NCI-H187 (cell line): ENCODE measurements at places on chromosomes 12 and 14.

DNA sequence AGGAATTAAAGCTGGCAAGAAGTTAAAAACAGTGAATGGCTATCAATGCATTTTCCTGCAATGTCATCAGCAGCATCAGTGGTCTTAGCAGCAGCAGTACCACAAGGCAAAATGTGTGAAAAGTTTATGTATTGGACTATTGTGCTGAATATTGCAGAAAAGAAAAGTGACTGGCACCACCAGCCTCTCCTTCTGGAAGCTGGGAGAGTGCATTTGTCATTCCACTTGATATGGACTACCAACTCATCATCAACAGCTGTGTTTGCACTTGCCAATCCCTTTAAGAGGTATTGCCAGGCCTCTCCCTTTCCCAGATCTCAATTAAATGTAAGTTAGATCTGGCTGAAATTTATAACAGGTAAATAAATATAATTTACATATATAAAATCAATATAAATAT lies 151.0 kb upstream of the GZMB start:
- DNase-seq: no peak

DNA sequence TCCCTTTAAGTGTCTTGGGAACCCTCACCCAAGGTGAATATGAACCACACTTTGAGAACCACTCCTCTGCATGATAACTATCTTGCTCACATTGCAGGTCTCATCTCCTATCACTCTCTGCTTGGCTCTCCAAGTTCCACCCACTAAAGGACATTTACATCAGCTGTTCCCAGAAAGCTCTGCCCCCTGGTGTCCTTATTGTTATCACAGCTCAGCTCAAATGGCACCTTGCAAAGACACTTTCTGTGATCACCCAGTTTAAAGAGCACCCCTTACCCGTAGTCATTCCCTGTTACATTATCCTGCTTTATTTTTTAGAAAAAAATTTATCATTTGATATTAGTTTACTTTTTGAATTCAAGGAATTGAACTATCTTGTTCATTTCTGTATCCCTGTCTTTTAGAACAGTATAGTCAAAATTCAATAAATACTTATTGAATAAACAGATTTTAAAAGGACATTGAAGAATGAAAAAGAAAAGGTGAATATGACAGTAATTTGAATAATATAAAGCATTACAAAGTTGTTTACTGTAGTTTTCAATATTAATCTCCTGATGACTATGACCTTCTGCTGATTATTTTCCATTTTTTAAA lies 20.5 kb upstream of the GUCY2C start:
- no peak for DNase-seq

DNA sequence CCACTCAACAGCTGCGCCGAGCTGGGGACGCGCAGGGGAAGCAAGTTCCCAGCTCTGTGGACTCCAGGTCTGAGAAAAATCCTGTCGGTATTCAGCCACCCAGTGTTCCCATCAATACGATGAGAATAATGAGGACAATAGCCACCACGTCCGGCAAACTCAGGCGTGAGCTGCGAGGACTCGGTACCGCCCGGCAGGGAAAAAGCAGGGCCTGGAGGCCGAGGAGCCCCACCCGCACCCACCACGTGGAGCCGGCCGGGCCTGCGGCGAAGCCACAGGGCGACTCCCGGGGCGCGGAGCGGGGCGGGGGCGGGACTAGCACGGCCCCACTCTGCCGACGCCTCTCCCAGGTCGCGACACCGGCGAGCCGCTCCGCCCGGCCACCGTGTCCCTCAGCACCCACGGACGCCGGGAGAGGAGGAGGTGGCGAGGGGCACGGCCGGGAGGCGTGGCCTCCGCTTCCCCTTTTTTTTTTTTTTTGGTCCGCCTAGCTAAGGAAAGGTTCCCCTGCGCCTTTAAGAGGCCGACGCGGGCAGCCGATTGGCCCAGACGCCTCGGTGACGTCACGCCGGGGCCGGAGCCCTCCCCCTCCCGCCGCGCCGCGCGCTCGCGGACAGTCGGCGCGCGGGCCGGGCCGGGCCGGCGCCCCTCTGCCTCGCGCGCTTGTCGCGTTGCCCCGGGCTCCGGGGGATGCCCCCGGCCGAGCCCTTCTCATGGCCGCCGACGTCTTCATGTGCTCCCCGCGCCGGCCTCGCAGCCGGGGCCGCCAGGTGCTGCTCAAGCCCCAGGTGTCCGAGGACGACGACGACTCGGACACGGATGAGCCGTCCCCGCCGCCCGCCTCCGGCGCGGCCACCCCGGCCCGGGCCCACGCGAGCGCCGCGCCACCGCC lies at the start of gene MLXIP:
TSS of gene MLXIP (plus strand) at position 616 of the 892 bp plus-strand sequence. CDS start at position 714, 98 bp downstream.
- peak; percentile 80 for DNase-seq

DNA sequence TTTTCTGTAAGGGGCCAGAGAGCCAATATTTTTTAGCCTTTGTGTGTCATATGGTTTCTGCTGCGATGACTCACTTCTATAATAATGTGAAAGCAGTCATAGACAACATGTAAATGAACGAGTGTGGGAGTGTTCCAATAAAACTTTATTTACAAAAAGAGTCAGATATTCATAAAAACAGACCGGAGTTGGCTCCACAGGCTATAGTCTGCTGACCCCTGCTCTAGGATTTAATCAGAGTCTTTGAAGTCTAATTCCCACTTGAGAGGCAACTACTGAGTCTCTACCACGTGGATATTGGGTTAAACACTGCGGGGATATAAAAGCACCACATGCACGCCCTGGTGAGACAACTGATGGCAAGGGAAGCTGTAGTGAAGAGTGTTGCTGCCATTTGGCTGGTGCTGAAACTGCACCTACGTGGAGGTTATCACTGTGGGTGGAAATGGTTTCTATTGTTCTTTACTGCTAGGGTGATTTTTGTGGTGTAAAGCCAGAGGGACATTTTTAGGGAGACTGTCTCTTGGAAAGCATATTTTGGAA lies 3.6 kb upstream of the NINJ2 start:
- DNase-seq: no peak

GRCh38 chr14:55097881-55098560 lies 31.0 kb upstream of the LGALS3 start:
- no peak for DNase-seq

- no peak for DNase-seq
These were observed 51.1 kb upstream of the KRAS start for GRCh38 chr12:25301798-25302197.

DNA sequence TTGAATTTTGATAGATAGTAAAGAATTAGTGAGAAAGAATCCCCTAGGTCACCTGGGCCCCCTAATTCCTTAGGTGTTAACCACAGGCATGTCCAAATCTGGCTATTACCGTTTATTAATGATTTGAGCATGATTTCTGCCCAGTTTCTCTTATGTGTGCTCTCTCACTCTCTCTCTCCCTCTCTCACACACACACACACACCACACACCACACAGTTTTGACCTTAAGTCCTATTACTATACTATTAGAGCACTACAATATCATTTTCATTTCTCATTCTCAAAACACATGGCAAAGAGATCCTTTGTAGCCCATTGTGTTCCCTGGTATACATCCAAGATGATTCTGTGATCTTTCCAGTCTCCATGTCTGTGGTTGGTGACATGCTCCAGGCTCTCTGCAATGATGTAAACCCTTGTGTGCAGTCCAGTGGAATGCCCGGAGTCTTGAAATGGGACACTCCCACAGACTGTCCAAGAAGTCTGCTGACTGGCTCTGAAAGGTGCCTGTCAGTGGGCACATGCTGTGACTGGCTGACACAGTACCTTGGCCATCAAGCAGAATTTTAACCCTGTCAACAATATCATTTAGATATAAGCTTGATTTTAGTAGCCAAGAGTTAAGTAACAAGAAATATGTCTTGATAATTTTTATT lies 96.2 kb downstream of the FIGNL2 start:
- DNase-seq: no peak

DNA sequence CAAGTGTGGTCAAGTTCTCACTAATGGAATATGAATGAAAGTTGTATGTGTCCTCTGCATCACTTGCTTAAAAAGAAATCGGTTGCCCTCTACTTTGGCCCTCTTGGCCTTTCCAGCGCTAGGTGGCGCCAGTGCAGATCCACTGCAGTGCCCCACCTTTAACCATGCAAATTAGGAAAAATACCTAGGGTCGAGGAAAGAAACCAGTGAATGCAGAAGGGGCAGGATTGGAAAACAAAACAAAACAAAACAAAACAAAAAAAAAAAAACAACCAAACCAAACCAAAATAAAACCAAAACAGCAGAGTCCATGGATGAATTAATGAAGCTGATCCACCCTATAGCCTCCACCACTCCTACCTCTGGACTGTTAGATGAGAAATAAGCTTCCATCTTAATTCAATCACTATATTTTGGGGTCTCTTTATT lies 12.9 kb upstream of the NEMF start:
- DNase-seq: peak; percentile 54

GRCh38 chr14:32934881-32935633 lies 3.6 kb upstream of the NPAS3 start:
- DNase-seq: no peak

- DNase-seq: no peak
These were observed 68.5 kb downstream of the AEBP2 start for GRCh38 chr12:19507823-19508222.

- no peak for DNase-seq
These were observed 63.1 kb downstream of the TNFAIP2 start for GRCh38 chr14:103186241-103186822.

DNA sequence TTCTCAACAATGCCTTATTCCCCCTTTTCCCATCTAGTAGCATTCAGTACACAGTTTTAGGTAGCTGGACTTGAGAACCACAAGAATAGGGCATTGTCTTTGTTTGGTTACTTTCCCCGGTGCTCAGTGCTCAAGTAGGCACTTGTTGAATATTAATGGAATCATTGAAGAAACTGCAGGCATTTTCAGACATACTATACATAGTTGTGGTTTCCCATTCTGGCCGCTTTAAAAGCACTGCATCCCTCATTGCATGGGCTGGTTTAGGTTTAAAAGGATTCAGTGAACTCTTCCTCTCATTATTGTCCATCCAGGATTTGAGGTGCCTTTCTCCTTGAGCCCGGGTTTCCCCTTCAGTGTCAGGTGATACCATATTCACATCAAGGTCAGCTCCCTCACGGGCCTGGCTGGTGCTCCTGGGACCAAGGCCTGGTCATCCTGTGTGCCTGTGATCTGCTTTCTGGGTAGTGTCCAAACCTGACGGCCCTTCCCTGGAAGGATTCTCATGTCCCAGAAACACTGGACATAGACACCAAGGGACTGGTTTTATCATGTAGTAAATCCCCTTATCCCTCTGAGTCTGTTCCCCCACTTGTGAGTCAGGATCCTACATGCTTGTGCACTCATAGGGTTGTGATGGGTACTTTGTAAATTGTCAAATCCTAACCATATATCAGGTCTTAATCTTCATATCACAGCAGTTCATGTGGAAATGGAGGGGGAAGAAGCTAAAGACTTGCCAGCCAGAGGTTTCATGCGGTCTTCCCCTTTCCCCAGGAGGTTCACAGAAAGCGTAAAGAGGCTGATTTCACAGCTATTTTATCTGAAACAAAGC lies 7.4 kb downstream of the TCP11L2 start:
- no peak for DNase-seq

- no peak for DNase-seq
These were observed 106.6 kb upstream of the NCOR2 start for GRCh38 chr12:124673801-124674617.

DNA sequence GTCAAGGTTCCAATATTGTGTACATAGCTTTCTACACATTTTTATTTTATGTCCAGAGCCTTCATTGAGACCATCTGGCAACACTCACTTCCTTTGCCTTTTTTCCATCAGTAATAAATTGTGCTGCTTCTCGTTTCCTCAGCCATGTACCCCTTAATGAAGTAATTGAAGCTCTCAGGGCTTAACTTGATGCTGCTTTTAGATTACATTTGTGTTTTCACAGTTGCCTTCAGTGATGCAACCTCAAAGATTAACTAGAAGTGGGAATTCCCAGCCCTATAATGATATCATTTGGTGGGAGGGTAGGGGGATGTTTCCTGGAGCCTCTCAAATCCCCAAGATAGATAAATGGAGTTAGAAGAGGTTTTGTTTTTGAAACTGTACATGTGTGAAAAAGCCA lies 80.2 kb upstream of the KRR1 start:
- no peak for DNase-seq

DNA sequence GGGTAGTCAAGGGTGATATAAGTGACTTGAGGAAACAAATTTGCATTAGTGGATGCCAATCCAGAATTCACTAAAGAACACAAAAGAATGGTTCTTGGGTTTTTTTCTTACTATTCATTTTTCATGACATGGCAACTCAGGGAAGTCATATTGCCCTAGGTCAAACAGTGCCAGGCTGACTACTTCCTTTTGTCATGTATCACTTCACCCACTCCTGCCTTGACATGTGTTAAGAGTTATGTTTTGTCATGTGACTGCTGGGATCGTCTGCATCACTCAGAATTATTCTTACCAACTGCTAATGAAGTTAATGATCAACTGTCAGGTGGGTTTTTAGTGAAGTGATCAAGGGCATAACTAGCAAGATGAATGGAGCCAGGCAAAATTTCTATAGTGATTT lies 74.2 kb downstream of the PRORP start:
- DNase-seq: no peak

DNA sequence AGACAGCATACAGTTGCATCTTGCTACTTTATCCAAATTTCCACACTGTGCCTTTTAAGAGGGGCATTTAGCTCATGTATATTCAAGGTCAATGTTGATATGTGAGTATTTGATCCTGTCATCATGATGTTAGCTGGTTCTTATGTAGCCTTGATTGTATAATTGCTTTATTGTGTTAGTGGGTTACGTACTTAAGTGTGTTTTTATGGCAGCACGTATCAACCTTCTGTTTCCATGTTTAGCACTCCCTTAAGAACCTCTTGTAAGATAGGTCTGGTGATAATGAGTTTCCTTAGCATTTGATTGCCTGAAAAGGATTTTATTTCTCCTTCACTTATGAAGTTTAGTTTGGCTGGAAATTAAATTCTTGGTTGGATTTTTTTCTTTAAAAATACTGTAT lies 445.2 kb downstream of the NAV3 start:
- no peak for DNase-seq

- DNase-seq: no peak
These were observed 36.5 kb downstream of the WIF1 start for GRCh38 chr12:65084579-65084978.

DNA sequence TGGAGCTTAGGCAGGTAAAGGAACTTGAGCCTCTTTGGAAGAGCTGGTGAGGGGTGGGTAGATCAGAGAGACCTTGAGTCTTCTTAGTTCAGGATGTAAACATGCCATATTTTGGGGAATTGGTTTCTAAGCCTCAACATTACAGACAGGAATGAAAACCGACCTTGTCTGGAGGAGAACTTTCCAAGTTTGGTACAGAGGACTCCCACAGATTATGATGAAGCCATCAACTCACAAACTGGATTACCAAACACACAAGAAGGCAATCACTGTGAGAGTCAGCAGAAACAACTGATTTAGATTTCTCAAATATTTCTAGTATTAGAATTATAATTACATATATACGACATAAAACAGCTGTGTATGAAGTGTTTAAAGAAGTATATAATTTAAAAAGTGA lies 22.3 kb upstream of the AMN1 start:
- no peak for DNase-seq

DNA sequence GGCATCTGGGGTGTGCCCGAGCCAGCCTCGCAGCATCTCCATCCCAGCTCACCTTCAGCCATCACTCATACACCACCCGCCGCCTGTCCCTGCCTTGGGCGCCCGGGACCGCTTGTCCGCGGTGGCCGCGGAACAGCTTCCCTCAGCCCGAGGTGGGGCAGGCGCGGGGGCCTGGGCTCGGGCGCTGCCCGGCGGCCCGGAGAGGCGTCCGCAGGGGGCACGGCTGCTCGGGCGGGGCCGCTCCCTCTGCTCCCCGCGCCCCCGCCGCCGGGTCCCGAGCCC lies 430 bp downstream of the SLC41A2 start:
- peak; percentile 27 for DNase-seq

- no peak for DNase-seq
These were observed 328.3 kb upstream of the RTL1 start for GRCh38 chr14:101231828-101232227.

- no peak for DNase-seq
These were observed 26.4 kb upstream of the RASSF3 start for GRCh38 chr12:64583771-64584421.
